ENCODE measurements at places on chromosomes 13 and 19. TPM values are rescaled to one million over a fixed set of nuclear protein-coding genes. Genes with fewer than 3 reads are reported as not detected.

The COX7A1 gene
- not detected for total RNA-seq

- H3K4me3 ChIP-seq = no peak overlapping the region
- peaks cover 36% of the 10 kb centered on the region for H3K27me3 ChIP-seq
- no peaks in the 10 kb centered on the region for H3K36me3 ChIP-seq
Measured at GRCh38 chr13:50357136-50357535, 341.9 kb downstream of the KCNRG start.

DNA sequence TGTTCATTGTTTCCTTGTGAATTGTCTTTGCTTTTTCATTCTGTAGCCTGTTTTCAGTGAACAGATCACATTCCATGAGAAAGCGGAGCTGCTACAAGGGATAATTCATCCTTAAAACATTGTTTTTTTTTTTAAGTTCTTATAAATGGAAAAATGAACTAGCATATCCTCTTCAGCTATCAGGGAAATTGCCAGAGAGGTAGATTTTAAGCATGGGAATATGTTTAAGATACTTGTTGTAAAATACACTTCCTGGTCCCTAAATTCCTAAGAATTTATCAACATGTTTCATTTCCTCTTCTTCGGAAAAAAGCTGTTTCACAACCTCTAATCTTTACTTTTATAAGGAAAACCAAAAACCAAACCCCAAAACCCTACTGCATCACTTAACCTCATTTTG lies 238.0 kb downstream of the POSTN start:
- H3K4me3 ChIP-seq = no peak overlapping the region
- H3K4me1 ChIP-seq = no peaks in the 10 kb centered on the region
- DNase-seq = no peak
- H3K27me3 ChIP-seq = no peaks in the 10 kb centered on the region
- no peaks in the 10 kb centered on the region for H3K36me3 ChIP-seq

DNA sequence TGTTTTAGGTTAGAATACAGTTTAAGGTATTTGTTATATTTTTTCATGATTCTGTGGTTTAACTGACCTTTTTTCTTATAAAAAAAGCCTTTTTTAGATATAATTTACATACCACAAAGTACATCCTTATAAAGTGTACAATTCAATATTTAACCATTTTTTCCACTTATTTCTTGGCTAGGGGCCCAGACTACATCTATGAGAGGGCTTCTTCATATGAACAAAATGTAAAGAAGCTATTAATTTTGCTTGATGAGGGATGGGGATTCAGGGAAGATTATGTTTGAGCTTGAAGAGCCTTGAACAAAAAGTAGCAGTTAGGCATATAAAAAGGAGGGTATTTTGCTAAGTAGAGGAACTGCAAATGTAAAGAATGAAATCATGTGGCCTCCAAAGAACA lies 2.2 kb downstream of the CCDC122 start:
- H3K27ac ChIP-seq = no peak overlapping the region
- peaks cover 29% of the 10 kb centered on the region for H3K4me1 ChIP-seq
- DNase-seq = no peak
- peaks cover 12% of the 10 kb centered on the region for H3K27me3 ChIP-seq
- H3K4me3 ChIP-seq = no peak overlapping the region

- H3K27me3 ChIP-seq = peaks cover 37% of the 10 kb centered on the region
- no peaks in the 10 kb centered on the region for H3K36me3 ChIP-seq
- H3K27ac ChIP-seq = no peak within 1 kb of the TSS
- peak within 1 kb of the TSS; percentile 32 for H3K4me3 ChIP-seq
- peak; percentile 51 for DNase-seq
Measured at GRCh38 chr19:42313096-42313839, at the start of gene TMEM145. TSS of gene TMEM145 (plus strand) at chr19:42313309. CDS start at chr19:42313377, 68 bp downstream.

DNA sequence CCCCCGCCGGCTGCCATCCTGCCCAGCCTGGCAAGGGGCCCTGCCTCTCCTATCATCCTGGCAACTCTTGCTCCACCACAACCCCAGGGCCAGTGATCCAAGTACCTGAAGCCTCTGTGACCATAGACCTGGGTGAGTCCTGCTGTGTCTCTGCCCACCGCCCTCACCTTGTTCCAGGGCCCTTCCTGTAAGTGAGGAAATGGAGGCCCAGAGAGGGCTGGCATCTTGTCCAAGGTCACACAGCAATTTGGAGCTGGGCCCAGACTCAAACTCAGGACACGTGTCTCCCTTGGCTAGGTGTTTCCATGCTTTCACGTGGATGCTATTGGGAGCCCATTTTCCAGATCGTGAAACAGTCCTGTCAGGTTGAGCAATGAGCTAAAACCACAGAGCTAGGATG lies 3.7 kb downstream of the CREB3L3 start:
- DNase-seq = no peak
- H3K36me3 ChIP-seq = no peaks in the 10 kb centered on the region
- peaks cover 13% of the 10 kb centered on the region for H3K4me1 ChIP-seq
- no peak overlapping the region for H3K27ac ChIP-seq

The ZNF154 gene
- total RNA-seq = 0.38 TPM

GRCh38 chr13:76992548-76993001 lies 694 bp downstream of the CLN5 start:
- H3K36me3 ChIP-seq = peaks cover 22% of the 10 kb centered on the region
- DNase-seq = no peak
- H3K4me1 ChIP-seq = peaks cover 34% of the 10 kb centered on the region
- peak overlapping the region; percentile 100 for H3K27ac ChIP-seq
- peak overlapping the region; percentile 96 for H3K4me3 ChIP-seq
- peaks cover 16% of the 10 kb centered on the region for H3K27me3 ChIP-seq

DNA sequence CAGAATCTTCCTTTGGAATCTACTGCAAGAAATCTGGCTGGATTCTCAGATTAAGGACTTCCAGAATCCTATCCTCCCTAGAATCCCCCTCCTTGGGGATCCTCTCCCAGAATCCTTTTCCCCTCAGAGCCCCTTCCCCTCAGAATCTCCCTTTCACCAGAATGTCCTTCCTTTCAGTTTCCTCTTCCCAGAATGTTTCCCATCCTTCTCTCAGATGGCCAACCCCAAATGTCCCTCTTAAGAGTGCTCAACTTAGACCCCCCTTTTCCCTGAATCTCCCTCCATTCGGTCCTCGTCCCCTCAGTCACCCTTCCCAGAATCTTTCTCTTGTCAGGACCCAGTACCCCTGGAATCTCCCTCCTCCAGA lies 584 bp upstream of the RPS16 start:
- DNase-seq = no peak
- H3K27ac ChIP-seq = peak overlapping the region; percentile 98
- peaks cover 61% of the 10 kb centered on the region for H3K4me1 ChIP-seq
- H3K27me3 ChIP-seq = no peaks in the 10 kb centered on the region
- H3K36me3 ChIP-seq = peaks cover 38% of the 10 kb centered on the region

DNA sequence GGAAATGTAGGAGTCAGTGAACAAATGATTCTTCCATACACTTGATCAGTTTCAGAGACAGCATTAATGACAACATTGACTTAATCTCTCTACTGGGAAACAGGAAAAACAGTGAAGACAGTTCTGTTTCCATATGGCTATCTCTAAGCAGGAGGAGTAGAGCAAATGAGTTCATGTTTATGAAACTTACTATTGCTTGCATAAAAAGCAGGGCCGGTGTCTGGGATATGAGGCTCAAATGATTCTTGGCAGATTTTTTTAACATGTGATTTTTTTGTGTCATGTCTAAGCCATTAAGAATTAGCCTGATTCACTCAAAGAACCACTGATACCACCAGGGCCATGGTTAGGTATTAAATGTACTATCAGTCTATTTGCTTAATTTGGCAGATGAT lies 141.9 kb downstream of the SLC7A1 start:
- H3K27me3 ChIP-seq = peaks cover 23% of the 10 kb centered on the region
- no peak overlapping the region for H3K4me3 ChIP-seq
- no peaks in the 10 kb centered on the region for H3K36me3 ChIP-seq
- no peak for DNase-seq
- H3K27ac ChIP-seq = no peak overlapping the region

- H3K4me1 ChIP-seq = no peaks in the 10 kb centered on the region
- DNase-seq = no peak
- H3K36me3 ChIP-seq = no peaks in the 10 kb centered on the region
- H3K27ac ChIP-seq = no peak overlapping the region
- H3K27me3 ChIP-seq = no peaks in the 10 kb centered on the region
- H3K4me3 ChIP-seq = no peak overlapping the region
Measured at GRCh38 chr13:70812481-70812880, 704.2 kb upstream of the KLHL1 start.

DNA sequence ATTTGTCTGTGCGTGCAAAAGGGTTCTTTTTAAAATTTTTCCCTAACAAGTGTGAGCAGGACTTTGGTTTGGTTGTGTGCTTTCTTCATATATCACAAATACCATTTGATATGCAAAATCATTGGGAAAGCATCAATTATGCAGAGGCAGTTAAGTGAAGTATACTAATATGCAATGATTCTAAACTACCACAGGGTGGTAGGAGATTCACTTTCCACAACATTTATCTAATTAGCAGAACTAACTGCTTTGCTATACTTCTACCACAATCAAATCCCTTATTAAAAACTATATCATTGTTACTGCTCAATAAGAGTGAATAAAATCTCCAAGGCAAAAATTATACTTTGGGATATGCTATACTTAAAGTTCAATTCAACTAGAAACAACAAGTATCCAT lies 2738.9 kb upstream of the PCDH20 start:
- no peaks in the 10 kb centered on the region for H3K4me1 ChIP-seq
- no peak overlapping the region for H3K27ac ChIP-seq
- H3K4me3 ChIP-seq = no peak overlapping the region
- H3K36me3 ChIP-seq = no peaks in the 10 kb centered on the region

DNA sequence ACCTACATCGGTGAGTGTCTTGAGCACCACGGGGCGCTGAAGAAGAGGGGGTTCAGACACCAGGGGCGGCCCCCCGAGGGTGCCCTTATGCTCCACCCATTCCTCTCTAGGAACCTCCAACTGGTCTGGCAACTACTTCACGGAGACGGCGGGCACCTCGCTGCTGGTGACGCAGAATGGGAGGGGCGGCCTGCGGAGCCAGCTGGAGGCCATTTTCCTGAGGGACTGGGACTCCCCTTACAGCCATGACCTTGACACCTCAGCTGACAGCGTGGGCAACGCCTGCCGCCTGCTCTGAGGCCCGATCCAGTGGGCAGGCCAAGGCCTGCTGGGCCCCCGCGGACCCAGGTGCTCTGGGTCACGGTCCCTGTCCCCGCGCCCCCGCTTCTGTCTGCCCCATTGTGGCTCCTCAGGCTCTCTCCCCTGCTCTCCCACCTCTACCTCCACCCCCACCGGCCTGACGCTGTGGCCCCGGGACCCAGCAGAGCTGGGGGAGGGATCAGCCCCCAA lies 12.1 kb downstream of the HIPK4 start:
- H3K4me1 ChIP-seq = peaks cover 9% of the 10 kb centered on the region
- H3K36me3 ChIP-seq = peaks cover under 1% of the 10 kb centered on the region
- H3K4me3 ChIP-seq = no peak overlapping the region
- DNase-seq = no peak
- H3K27ac ChIP-seq = no peak overlapping the region
- no peaks in the 10 kb centered on the region for H3K27me3 ChIP-seq

DNA sequence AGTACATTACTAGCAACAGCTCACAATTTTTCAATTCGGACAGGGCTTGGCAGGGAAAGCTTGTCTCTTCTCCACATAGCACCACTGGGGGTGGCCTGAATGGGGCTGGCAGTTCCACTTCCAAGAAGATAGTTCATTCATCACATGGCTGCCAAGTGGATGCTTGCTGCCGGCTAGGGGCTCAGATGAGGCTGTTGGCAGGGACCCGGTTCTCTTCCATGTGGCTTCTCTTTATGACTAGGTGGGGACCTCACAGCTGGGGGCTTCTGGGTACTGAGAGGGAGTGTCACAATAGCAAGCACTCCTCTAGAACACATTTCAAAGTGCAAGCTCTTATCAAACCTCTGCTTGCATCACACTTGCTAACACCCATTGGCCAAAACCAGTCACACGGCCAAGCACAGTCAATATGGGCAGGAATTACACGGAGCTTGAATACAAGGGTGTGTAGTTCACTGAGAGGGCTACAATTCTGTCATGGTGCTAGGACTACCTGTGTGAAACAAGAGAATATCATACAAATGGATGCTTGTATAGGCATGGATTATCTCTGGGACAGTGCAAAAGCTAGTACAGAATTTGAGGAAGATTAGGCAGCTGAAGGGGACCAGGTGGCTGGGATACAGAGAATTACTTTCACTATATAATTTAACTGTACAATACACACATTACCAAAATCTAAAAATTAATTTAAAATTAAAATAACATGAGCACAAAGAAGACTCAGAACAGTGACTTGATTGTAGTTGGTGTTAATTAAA lies 32.3 kb downstream of the ATP7B start:
- no peak for DNase-seq
- no peaks in the 10 kb centered on the region for H3K36me3 ChIP-seq
- H3K4me1 ChIP-seq = no peaks in the 10 kb centered on the region
- H3K27me3 ChIP-seq = peaks cover 3% of the 10 kb centered on the region
- H3K27ac ChIP-seq = no peak overlapping the region

DNA sequence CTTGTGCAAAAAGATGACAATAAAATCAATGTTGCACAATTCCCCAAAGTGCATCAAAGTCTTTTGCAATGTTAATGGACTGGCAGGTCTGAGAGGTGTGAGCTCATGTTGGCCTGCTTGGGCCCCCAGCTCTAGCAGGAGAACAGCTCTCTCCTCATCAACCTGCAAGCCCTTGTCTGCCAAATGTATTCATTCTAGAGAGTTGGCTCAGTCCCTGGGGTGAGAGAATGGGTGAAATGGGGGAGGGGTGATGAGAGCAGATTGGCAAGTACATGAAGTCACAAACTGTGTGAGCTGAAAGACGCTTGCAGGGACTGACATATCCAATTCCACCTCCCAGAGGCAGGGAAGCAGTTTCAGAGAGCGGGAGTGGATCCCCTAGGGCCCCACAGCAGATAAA lies 465.1 kb upstream of the ZNF507 start:
- no peaks in the 10 kb centered on the region for H3K36me3 ChIP-seq
- no peaks in the 10 kb centered on the region for H3K4me1 ChIP-seq
- H3K27me3 ChIP-seq = no peaks in the 10 kb centered on the region
- no peak overlapping the region for H3K27ac ChIP-seq
- H3K4me3 ChIP-seq = no peak overlapping the region

The ZNF329 gene
- total RNA-seq = 4.5 TPM

DNA sequence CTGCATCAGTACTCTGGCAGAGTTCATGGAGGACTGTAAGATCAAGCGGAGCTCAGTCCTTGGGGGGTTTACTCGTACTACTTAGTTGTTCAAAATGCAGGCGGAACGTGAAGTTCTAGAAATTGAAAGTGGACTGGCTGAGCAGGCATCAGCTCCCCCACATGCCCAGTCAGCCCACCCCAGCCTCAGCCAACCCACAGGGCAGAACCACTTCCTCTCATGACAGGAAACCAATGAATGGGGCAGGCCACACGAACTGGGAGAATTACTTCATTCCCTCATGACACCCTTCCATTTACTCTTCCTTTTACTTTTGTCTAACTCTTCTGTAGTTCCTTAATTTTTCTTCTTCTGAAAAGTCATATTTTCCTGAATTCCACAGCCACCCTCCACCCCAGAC lies 71.9 kb downstream of the FLT1 start:
- DNase-seq = peak; percentile 20
- no peak overlapping the region for H3K4me3 ChIP-seq
- H3K4me1 ChIP-seq = peaks cover 12% of the 10 kb centered on the region
- H3K27ac ChIP-seq = no peak overlapping the region
- peaks cover 13% of the 10 kb centered on the region for H3K27me3 ChIP-seq
- H3K36me3 ChIP-seq = no peaks in the 10 kb centered on the region

The ACTMAP gene
- total RNA-seq = 18.8 TPM

The NAPSA gene
- 3.9 TPM for total RNA-seq

- no peaks in the 10 kb centered on the region for H3K27me3 ChIP-seq
- no peak for DNase-seq
- peak overlapping the region; percentile 80 for H3K27ac ChIP-seq
- H3K4me1 ChIP-seq = peaks cover 49% of the 10 kb centered on the region
- peaks cover 37% of the 10 kb centered on the region for H3K36me3 ChIP-seq
Measured at GRCh38 chr19:38647966-38648768, 718 bp downstream of the ACTN4 start.

GRCh38 chr13:52849291-52850071 lies 1.0 kb upstream of the PCDH8 start:
- H3K27ac ChIP-seq = no peak overlapping the region
- peak overlapping the region; percentile 19 for H3K4me3 ChIP-seq
- peaks cover 28% of the 10 kb centered on the region for H3K4me1 ChIP-seq
- DNase-seq = no peak

Data from activated CD4-positive, alpha-beta memory T cell treated with anti-CD3 and anti-CD28 coated beads, Interleukin-2, amount 10 ng/mL, durations not matched to agents 7 days and 5 days (primary cell).